ENCODE measurements at places on chromosomes 3 and 15. TPM values are rescaled to one million over a fixed set of nuclear protein-coding genes. Genes with fewer than 3 reads are reported as not detected.

DNA sequence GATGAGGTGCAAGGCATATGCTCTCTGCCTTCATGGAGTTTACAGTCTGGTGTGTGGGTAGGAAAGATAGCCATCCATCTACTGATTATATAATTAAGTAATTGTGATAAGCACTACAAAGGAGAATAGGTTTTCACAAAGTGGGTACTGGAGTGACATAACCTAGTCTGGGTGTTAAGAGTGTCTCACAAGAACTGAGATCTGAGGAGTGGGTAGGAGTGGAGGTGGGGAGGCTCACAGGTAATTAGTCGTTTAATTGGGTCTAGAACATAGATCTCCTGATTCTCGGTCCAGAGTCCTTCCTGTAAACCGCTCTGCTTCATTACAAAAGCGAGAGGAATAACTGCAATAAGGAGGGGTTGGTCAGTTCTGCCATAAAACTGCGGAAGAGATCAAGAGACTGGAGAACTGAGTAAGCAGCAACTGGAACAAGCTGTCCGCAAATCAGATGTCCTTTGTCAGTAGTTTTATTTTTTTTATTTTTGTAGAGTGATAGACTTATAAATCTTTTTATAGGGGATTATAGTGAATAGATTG lies 2.2 kb downstream of the NEO1 start:
- no peak for DNase-seq

DNA sequence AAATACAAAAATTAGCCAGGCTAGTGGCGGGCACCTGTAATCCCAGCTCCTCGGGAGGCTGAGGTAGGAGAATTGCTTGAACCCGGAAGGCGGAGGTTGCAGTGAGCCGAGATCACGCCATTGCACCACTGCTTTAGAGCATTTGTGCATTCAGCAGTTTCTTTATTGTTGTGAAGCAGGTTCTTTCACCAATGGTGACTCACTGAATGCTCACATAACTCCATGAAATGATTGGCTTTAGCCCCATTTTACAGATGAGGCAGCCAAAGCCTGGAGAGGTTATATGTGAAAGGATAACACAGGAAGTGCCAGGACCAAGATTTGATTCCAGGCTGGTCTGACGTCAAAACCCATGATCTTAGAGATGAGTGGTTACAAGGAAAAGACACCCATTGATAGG lies 195.2 kb downstream of the SLCO3A1 start:
- no peak for DNase-seq

GRCh38 chr3:157066335-157067098 lies 93.4 kb downstream of the CCNL1 start:
- peak; percentile 34 for DNase-seq

Gene EOMES
- total RNA-seq, result 182 TPM

Gene SYNPR
- not detected for total RNA-seq

Gene SLC12A8
- total RNA-seq, result 14.9 TPM

Measured in endodermal cell (in vitro differentiated cells).